ENCODE measurements at places on chromosomes 5 and 9. TPM values are rescaled to one million over a fixed set of nuclear protein-coding genes. Genes with fewer than 3 reads are reported as not detected.
A peak's percentile ranks its signal among the peaks of the same experiment; 100 is the strongest.

The CCNJL gene
- not detected for total RNA-seq

DNA sequence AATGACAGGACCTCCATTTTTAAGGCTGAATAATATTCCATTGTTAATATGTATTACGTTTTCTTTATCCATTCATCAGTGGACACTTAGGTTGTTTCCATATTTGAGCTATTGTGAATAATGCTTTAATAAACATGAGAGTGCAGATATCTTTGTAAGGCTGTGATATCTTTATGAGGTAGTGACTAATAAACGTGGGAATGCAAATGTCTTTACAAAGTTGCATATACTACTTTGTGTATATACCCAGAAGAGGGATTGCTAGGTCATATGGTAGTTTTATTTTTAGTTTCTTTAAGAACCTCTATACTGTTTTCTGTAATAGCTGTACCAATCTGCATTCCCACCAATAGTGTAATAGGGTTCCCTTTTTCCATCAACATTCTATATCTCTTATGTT, 148.7 kb downstream of the FOCAD start:
- DNase-seq, result no peak

GRCh38 chr5:32421075-32421474, 23.5 kb downstream of the ZFR start:
- no peak for DNase-seq

The SPATA6L gene
- total RNA-seq, result 0.56 TPM

DNA sequence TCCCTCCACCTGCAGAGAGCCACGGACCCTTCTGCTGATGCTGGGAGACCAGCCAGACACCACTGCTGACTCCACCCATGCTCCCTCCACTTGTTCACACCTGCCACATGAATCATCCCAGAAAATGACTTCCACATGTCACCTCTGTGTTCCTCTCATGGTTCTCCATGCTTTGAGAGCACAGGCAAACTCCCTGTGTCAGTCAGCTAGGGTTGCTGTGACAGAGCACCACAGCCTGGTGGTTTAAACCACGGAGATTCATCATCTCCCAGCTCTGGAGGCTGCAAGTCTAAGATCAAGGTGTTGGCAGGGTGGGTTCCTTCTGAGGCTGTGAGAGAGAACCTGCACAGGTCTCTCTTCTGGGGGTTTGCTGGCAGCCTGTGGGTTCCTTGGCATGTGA, 381.4 kb downstream of the GADD45G start:
- peak; percentile 50 for DNase-seq

Data from activated CD8-positive, alpha-beta memory T cell treated with anti-CD3 and anti-CD28 coated beads, Interleukin-2, amount 10 ng/mL, durations not matched to agents 7 days and 5 days (primary cell).